ENCODE measurements at places on chromosomes 4 and X. TPM values are rescaled to one million over a fixed set of nuclear protein-coding genes. Genes with fewer than 3 reads are reported as not detected.

Gene ZNF185
- total RNA-seq = 5.9 TPM

Gene CLDN34
- total RNA-seq = 4.3 TPM

Gene EDNRA
- total RNA-seq = 9.4 TPM

Gene ANKRD50
- 33.2 TPM for total RNA-seq

Gene RENBP
- 3.4 TPM for total RNA-seq

Gene CDK16
- total RNA-seq = 245 TPM
